NCI-H1694 (cell line): ENCODE measurements at places on chromosomes 13 and 19.
A peak's percentile ranks its signal among the peaks of the same experiment; 100 is the strongest.

DNA sequence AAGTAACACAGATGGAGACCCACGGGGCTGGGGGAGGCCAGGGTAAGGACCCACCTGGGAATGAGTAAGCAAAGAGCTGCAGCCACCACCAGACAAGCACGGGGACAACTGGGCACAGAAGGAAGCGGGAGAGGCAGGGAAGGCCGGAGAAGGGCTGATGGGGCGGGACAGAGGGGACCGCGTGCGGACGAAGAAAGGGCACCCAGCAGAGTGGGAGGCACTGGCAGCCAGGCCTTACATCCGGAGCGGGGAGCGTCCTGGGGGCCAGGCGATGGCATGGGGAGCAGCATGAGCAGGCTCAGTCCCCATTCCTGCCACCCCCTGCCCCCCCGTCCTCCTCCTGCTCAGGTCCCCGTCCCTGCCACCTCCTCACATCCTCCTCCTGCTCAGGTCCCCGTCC lies 3.0 kb downstream of the PROZ start:
- DNase-seq, result no peak

- no peak for DNase-seq
These were observed 142.7 kb downstream of the SUCLA2 start for GRCh38 chr13:47858042-47859025.

DNA sequence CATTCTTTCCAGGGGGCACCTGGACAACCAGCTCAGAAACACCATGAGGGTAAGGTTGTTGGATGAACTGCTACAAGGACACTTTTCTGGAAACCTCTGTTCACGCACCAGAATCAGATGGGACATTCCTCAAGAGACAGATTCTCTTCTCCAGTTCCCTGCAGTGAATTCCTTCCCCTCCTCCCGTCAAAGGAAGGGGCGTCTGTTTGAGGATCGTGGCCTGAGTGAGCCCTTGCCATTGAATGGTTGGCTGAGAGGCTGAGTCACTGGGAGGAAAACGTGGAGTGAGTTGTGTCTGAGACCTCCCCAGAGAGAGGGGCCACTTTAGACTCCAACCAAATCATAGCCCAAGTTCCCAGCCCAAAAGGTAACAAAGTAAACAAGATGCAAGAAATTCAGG lies 79.4 kb upstream of the ZNF507 start:
- DNase-seq, result no peak

DNA sequence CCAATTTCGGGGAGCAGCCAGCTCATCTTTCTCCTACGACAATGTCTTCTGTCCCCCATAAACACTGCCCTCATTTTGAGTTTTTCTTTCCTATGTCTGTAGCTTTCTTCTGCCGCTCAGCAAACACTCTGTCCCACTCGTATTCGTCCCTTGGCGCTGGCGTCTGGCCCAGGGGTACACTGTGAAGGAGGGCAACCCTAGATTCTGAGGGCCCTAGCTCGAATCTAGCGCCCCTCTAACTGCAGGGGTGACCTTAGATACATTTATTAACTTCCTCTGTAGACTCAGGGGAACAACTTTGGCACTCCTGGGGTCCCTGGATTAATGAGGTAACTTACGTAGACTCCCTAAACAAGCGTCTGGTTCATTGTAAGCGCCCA lies 677 bp upstream of the LRCH1 start:
- DNase-seq, result no peak

GRCh38 chr13:32409561-32410421 lies 18.1 kb downstream of the N4BP2L1 start:
- no peak for DNase-seq

- no peak for DNase-seq
These were observed 622 bp upstream of the RBM42 start for GRCh38 chr19:35628264-35628564.

- DNase-seq, result no peak
These were observed 38.3 kb downstream of the MRPS31 start for GRCh38 chr13:40732658-40733057.

DNA sequence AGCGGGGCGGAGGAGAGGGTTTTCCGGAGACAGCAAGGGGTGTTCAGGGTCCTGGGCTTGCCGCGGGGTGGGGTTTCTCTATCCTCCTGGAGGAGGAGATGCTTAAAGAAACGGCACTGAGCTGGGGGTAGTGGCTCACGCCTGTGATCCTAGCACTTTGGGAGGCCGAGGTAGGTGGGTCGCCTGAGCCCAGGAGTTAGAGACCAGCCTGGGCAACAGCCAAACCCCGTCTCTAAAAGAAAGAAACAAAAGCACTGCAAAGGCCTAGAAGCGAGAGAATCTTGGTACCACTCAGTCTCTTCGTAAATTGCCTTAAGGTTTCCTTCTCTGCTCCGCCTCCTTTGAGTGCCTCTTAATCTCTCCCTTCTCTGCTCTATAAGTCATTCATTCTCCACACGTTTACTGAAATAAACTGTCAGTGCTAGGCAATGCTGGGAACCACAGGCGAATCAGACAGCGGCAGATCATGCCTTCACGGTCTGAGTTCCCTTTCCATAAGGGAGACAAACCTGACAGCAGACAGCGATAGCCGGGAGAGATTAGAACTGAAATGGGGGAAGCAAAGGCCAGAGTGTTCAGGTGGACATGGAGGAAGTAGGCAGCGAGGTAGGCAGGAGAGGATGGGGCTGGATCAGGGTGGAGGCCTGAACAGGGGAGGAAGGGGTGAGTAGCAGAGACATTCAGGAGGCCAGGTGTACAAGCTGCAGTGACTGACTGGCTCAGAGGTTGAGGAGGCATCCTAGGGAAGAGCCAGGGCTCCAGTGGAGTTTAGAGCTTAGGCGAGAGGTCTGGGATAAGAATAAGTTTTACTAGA lies 580 bp downstream of the EIF3K start:
- DNase-seq, result no peak

DNA sequence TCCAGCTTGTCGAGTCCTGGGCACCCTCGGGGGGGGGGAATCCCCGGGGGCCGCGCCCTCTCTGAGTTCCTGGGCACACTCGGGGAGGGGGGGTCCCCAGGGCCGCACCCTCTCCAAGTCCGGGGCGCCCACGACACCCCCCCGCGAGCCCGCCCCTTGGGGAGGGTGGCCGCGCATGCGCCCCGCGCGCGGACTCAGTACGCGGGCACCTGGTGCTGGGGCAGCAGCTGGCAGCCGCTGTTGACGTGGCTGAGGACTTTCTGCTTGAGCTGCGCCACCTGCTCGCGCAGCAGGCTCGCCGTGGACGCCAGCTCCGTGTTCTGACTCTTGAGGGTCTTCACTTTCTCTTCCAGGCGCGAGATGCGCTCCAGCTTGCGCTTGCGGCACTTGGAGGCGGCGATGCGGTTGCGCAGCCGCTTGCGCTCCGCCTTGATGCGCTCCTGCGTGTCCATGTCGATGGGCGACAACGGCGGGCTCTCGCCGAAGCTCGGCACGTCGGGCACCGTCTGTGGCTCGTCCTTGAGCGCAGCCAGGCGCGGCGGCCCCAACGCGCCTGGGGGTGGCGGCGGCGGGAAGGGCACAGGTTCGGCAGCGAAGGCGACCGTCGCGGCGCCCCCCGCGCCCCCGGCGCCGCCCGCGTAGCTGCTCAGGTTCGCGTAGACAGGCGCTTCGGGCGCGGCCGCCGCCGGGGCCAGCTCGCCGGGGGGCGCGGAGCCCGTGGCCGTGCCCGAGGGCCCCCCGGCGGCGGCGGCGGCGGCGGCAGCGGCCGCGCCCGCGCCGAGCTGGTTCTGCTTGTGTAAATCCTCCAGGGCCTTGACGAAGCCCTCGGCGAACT lies 958 bp downstream of the JUND start:
- DNase-seq, result peak; percentile 79

DNA sequence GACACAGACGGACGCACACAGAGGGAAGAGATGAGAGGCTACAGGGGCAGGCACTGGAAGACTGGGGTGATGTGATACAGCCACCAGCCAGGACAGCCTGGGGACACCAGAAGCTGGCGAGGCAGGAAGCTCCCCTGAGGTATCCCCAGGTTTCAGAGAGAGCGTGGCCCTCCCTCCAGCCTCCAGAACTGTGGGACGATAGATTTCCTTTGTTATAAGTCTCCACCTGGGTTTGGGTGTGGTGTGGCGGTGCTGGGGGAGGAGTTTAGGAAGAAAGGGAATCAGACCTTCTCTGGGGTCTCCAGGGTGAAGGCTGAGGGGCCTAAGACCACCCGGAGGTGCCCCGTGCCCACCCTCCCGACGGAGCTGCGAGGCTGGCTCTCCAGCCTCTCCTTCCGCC lies 2.7 kb upstream of the ASPDH start:
- DNase-seq, result no peak

DNA sequence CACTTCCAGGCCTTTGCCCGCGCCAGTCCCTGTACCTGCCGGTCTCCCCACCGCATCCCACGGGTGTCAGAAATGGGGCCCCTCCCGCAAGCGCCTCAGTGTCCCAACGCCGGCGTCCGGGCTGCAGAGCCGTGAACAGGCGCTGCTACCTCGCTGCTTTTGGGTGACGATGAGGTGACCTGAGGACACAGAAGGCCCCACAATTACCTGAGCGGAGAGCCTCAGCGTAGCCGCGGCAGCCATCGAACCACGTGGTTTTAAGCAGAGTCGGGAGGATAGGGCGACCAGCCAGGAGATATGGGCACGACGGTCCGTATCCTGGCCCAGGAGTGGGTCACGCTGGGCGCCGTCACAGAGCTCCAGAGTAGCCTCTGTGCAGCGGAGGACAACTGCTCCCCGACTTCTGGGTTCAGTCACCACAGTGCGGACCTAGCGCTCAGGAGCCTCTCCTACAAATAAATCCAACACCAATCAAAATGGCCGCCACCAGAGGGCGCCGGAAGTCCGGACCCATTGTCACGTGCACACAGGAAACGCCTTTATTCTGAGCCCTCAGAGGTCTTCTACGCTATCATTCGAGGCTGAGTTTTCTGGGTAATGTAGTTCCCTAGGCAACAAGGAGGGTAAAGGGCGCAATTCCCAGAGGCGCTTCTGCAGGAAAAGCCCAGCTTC lies at the start of gene ZNF814:
TSS of gene ZNF814 (minus strand) at position 478 of the 672 bp plus-strand sequence. CDS start at position 243, 235 bp downstream.
- DNase-seq, result no peak

- no peak for DNase-seq
These were observed 20.4 kb downstream of the CHERP start for GRCh38 chr19:16521715-16522289.

- DNase-seq, result peak; percentile 44
These were observed 2659.4 kb upstream of the PCDH20 start for GRCh38 chr13:64074971-64075474.

GRCh38 chr19:54606230-54606629 lies 12.8 kb downstream of the LILRA1 start:
- DNase-seq, result no peak

GRCh38 chr13:49165798-49166752 lies 54.1 kb upstream of the MLNR start:
- no peak for DNase-seq

DNA sequence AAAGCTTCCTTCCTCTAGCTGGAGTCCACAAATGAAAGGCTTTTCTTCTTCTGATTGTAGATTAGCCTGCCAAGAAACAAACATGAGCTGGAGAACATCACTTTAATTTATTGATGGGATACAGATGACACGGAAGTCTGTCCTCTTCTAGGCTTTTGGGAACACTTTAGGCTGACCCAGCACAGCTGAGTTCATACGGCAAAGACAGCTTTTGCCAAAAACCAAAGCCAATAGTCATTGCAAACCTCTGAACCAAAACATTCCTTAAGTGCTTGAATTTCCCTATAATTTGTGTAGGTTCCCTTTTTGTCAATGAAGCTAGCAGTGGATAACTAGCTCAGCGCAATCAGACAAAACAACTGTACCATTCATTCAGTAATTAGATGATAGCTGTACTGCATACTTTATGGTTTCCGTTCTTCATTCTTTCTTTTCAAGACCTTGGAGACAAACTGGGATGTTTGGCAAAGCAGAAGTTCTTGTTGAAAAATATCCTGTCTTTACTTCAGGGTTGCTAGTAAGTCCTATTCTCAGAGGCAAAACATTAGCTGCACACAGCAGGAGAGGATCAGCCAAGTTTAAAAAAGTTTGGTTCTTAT lies 95.7 kb upstream of the SPRY2 start:
- no peak for DNase-seq

DNA sequence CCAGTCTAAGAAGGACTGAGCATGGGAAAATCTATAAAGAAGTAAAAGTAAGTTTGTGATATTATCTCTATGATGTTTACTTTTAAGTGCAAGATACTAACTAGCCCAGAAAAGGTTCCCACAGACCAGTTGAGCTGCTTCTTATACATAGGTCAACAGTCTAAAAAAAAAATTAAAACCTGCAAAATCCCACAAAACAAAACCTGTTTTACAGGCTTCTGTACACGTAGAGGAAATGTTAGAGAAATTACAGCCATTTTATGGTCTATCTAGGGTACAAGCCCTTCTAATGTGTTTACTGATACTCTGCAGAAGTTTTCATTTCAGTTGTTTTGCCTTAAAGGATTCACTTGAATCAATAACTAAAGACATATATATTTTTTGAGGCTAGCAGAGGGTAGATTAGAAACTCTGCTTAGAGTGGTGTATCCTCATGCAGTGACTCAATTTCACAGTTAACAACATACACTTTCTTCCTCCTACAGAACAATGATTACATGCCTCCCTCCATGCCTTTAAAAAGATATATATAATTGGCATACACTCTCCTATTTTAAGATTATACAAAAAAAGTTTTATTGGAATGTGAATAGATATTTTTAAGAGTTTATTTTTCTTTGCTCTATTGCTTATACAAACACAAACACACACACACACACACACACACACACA lies 43.9 kb downstream of the CAB39L start:
- no peak for DNase-seq

GRCh38 chr19:28980236-28980868 lies 232.6 kb downstream of the UQCRFS1 start:
- no peak for DNase-seq

- DNase-seq, result no peak
These were observed 22.7 kb downstream of the SGCG start for GRCh38 chr13:23203516-23203915.

DNA sequence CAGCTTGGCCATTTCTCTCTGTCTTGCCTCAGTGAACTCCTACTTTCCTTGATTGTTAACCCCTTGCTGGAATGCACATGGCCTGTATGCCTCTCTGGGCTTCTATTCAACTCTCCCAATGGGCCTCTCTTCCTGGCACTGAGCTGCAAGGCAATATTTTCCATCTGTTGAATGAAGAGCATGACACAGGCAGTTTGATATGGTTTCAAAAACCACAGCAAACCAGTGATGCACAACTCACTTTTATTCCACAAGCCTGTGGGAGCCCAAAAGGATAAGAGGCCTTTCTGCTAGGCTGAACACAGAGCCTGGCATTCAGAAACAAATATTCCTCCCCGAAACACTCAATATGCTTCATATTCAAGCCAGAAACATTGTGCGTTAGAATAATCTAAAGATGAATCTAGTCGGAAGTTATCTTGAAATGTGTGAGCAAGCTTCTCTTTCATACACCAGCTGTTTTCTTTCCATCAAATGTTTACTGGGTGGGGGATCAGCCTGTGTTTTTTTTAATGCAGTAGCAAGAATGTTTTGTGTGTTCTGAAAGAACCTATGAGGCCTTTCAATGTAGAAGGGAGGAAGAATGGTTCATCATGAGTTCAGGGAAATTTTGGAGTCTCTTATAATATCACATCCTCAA lies 443.1 kb upstream of the SPRY2 start:
- DNase-seq, result peak; percentile 59
